ENCODE measurements at places on chromosomes 1 and 21.

- DNase-seq = no peak
Measured at GRCh38 chr1:233725423-233725822, 111.5 kb downstream of the KCNK1 start.

GRCh38 chr1:84069236-84069845, 70.4 kb upstream of the TTLL7 start:
- no peak for DNase-seq

DNA sequence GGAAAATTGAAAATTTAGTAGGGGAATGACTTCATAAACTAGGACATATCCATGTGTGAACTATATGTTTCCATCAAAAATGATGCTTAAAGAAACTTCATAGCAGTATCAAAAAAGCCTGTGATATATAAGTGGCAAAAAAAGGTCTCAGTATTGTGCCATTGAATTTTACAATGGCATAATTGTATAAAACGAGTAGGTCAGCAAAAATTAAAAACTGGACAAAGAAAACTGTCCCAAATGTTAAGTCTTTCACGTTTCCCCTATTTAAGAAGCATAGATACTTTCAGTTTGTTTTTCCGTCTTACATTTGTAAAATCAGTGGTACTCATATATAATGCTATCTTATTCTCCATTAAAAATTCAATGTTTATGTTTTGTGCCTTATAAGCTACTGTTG, 43.2 kb downstream of the LRRC8B start:
- DNase-seq = no peak

- no peak for DNase-seq
Measured at GRCh38 chr1:235887676-235888075, 21.0 kb upstream of the LYST start.

DNA sequence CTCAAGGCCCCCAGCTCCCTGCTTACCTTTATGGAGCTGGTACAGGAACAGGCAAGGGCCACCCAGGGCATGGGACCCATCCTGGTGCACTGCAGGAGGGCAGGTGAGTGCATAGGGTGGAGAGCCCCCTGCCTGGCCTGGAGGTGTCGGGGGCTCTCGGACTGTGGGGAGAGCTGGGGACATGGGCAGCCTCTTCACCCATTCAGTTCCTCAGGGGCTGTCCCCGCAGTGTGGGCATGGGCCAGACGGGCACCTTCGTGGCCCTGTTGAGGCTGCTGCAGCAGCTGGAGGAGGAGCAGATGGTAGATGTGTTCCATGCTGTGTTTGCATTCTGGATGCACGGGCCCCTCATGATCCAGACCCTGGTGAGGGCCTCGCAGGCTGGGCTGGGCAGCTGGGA, 7.3 kb upstream of the LGR6 start:
- DNase-seq = no peak

DNA sequence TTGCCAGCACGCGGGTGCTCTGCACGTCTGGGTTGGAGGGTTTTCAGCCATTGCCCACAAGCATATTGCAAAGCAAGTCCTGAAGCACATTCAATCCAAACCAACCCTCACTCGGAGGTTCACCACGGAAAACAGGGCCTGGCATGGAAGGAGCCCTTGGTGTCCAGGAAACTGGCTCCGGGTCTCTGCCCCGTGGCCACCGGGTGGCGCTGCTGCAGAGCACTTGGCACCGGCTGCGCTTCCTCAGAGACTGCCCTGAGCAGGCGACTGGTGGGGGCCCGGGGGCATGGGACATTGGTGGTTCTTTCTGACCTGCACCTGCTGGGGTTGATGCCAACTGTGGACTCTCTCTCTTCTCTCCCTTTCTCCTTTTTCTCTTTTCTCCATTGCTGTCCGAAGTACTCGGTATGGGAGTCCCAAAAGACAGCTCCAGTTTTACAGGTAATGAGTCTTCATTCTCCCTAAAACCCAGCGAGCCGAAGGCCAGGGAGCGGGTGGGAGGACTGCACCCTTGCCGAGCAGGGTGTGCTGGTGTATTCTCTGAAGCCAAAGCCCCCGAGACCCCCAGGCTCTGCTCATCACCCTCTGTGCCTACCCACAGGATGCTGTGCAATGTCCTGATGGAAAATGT, 4.1 kb upstream of the KCNAB2 start:
- DNase-seq = no peak

DNA sequence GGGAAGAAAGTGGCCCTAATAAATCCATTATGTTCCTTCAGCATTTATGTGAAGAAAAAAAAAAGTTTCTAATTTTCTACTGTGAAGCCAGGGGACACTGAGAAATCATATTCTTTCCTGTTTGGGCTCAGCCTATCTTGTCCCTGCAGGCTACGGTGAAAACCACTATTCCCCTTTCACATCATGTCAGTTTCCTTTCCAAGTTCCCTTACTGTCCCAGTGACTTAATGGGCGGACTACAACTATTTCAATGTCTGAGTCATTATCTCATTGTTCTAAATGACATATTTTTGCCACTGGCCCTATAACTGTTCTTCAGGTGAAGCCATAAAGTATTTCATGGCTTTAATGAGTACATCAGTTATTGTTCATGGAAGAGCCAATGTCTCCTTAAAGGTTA, 71.3 kb upstream of the BEND5 start:
- DNase-seq = no peak

All from renal cortex interstitium (tissue), 15 donors.